CD4-positive, alpha-beta T cell treated with Interleukin-21 for 1 hour (primary cell): ENCODE measurements at places on chromosomes 3 and 15.

DNA sequence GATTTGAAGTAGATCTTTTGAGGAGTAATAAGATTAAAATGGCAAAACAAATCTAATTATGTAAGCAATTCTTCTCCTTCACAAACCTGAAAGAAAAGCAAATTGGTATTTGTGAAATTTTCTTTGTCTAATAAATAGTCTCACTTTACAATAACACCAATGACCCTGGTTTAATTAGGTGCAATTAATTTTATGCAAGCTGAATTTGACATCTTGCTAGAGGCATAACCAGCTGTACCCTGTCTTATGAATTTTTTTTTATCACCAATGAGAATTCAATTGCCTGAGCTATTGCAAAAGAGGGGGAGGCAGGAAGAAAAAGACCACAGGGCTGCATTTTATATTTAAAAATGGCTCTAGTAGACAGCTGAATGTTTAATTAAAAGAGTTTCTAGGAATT lies 113.5 kb upstream of the IL12A start:
- no peak for DNase-seq

GRCh38 chr3:179037351-179037750 lies 34.3 kb downstream of the ZMAT3 start:
- peak; percentile 54 for DNase-seq

- no peak for DNase-seq
These were observed 138.0 kb upstream of the THBS1 start for GRCh38 chr15:39442898-39443297.

DNA sequence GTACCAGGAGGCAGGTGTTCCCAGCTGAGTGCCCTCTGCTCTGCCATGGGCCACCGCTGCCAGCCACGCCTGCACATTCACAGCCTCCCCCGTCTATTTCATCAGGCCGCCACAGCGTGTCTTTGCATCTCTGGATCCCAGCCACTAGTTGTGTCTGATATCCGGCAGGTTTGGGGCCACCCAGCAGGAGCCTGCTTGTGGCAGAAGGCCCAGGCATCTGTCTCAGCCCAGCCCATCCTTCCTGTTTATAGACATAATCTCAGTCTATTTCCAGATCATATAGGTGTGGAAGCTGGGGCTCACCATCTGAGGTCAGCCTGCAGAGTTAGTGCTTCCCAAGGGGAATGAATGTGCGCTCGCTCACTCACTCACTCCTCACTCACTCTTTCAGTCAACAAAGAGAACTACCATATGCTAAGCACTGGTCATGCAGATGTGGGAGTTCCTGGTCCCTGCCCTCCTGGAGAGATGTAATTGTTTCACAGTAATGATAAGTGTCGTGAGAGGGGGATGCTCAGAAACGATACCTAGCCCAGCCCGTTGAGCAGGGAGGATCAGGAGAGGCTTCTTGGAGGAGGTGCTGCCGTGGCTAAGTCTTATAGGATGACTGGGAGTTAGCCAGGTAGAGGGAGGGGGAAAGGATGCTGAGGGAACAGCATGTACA lies 60.6 kb downstream of the FGD5 start:
- DNase-seq: no peak

GRCh38 chr3:57006949-57007419 lies 53.5 kb upstream of the SPATA12 start:
- no peak for DNase-seq

GRCh38 chr15:27797765-27798164 lies 301.4 kb downstream of the OCA2 start:
- no peak for DNase-seq

DNA sequence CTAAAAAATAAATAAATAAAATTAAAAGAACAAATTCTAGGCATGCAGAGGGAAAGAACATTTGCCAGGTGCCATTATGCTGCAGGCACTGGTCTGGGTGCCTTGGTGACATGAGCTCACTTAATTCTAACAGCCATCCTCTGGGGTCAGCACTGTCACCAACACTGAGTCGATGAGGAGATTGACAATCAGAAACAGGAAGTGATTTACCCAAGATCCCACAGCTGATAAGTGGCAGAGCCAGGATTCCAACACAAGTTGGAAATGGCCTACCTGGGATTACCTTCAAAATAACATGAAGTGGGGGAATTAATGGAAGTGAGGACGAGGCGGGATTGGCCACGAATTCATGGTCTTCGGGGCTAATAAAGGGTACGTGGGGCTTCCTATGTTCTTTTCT lies 3.6 kb downstream of the PLIN1 start:
- no peak for DNase-seq
